Iris pigment epithelial cell (primary cell): ENCODE measurements at places on chromosomes 3 and 15.

- peak; percentile 78 for DNase-seq
Observed at GRCh38 chr3:139312959-139313358, 30.9 kb upstream of the MRPS22 start.

DNA sequence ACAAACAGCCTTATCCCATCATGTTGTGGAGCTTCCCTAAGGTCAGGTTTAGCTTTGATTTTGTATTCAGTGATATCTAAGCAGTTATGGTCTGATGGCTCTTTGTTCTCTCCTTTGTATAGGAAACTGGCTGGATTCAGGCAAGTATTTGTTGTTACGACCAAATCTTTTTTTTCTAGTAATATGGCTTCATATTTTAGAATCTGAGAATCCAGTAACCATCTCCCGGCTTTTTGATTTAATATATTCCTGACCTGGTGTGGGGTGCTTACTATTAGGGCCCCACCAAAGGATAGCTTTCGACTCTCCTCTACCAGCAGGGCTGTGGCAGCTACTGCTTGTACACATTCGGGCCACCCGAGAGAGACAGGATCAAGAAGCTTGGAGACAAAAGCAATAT is 23.0 kb downstream of the ARL8B start:
- DNase-seq: no peak

DNA sequence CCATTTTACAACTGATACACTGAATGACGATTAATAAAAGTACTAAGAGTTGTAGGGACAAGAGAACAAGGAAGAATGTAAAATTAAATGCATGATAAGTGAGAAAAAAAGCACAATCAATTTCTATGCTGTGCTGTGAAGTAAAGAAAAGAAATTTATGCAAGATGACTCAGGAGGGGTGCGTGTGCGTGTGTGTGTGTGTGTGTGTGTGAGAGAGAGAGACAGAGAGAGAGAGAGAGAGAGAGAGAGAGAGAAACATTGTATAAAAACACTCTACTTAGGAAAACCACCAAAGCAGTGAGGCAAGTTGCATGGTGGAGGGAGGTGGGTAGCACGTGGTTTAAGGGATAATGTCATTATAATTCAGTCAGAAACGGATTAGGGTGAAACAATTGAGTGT is 580.8 kb upstream of the ALCAM start:
- peak; percentile 48 for DNase-seq

- DNase-seq: no peak
Observed at GRCh38 chr3:18061737-18062656, 319.6 kb upstream of the TBC1D5 start.

- DNase-seq: no peak
Observed at GRCh38 chr15:80233581-80233980, 18.4 kb downstream of the CTXND1 start.

- DNase-seq: peak; percentile 46
Observed at GRCh38 chr15:88621789-88622604, 857 bp downstream of the AEN start.

- no peak for DNase-seq
Observed at GRCh38 chr15:69303337-69304181, 4.8 kb downstream of the PAQR5 start.

DNA sequence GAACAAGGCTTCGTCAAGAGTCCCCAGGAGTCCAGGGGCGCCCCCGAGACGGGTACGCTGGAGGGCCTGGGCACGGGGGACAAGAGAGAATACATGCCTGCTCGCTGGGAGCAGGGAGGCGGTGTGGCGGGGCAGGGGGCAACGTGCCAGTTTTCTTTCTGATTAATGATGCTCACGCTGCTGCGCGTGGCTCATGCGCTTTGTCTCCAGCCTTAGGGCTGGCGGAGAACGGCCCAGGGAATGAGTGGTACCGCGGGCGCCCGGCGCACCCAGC is 408 bp upstream of the ARPP21 start:
- DNase-seq: no peak

- peak; percentile 32 for DNase-seq
Observed at GRCh38 chr3:153289334-153289808, 127.3 kb downstream of the RAP2B start.

DNA sequence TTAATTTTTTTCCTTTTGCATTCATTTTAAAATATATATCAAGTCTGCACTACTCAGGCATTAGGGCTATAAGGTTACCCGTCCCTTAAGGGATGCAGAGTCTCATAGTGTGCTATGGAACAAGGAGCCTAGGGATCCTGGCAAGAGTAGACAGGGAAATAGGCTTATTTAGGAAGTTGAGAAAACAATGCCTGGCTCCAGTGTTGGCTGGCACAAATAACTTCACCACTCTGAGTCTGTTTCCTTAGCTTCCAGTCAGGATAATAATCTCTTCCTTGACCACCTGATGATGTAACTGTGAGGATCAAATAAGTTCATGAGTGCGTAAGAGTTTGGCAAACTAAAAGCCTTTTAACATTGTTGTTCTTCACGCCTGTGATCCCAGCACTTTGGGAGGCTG is 540.8 kb upstream of the IL12A start:
- DNase-seq: no peak
